Stimulated activated CD8-positive, alpha-beta memory T cell treated with anti-CD3 and anti-CD28 coated beads, Interleukin-7, amount 100 ng/mL, for 48 hours (primary cell): ENCODE measurements at places on chromosomes 16 and 17.
A peak's percentile ranks its signal among the peaks of the same experiment; 100 is the strongest.

DNA sequence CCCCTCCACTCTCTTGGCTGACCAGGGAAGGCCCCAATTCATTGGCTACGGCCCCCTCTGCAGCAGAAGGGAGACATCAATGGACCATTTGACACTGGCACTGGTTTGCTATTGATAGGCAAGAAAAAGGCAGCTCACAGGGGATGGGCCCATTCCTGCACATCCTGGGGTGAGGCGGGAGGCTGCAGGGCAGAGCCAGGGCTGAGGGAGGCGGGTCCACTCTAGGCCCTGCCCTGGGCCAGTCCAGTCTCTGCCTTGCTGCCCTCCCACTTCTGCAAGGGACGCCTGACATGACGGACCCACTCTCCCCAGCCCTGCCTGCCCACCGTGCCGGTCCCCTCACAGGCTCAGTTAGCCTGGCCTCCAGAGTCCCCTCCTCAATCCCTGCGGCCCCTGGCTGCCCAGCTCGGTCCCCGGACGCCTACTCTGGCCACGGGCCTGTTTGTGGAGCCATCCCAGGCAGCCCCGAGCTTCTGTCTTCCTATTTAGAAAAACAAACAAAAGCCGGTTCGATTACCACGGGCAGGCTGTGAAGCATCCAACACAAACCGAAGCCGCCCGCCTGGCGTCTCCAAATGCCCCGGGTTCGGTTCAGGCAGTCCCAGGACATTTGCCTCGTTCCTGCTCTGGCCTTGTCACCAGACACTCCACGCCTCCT is 160.7 kb downstream of the IRX5 start:
- no peak for DNase-seq

DNA sequence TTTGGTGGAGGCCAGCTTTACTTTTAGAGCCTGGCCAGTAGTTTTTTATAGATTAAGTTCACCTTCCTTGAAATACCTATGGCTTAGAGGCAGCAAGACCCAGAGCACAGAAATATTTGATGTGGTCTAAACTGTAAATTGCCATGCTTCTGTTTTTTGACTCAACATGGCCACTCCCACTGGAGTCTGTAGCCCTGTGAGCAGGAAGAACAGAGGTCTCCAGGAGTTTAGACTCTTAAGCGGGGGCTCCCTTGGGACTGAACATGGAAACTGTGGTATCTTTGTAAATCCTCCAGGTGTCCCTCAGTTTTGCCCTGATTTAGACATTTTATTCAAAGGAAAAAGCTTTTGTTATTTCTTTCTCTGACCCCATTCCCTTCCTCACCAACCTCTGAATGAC is 145.6 kb downstream of the FTO start:
- no peak for DNase-seq

DNA sequence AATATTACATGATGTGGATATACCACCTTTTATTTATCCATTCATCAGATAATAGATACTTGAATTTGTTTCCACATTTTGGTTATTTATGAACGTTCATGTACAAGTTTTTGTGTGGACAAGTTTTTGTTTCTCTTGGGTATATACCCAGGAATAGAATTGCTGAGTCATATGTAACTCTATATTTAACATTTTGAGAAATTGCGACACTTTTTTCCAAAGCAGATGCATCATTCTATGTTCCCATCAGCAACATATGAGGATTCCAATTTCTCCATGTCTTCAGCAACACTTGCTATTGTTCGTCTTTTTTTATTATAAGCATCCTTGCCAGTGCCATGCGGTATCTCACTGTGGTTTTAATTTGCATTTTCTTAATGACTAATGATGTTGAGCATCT is 93.9 kb downstream of the GSG1L start:
- DNase-seq, result no peak

GRCh38 chr16:27364493-27365141 is 37.4 kb upstream of the IL21R start:
- DNase-seq, result no peak

DNA sequence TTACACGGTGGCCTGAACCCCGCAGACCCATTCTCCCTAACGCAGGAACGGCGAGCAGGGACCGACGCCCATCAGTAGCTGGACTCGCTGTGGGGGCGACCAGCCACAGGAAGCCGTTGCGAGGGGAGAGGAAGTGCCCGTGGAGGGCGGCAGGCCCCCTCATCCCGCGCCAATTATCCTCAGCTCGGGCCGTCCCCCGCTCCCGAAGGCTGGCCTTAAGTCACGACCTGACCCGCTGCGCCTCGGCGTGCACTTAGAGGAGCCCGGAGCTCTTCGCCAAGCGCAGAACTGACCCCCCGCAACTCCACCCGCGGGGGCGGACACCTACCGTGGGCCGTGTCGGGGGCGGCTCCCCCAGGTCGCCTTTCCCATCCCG is 401 bp downstream of the ARL16 start:
- no peak for DNase-seq

- no peak for DNase-seq
These were observed 7.8 kb upstream of the CCL15 start for GRCh38 chr17:36008998-36009665.

DNA sequence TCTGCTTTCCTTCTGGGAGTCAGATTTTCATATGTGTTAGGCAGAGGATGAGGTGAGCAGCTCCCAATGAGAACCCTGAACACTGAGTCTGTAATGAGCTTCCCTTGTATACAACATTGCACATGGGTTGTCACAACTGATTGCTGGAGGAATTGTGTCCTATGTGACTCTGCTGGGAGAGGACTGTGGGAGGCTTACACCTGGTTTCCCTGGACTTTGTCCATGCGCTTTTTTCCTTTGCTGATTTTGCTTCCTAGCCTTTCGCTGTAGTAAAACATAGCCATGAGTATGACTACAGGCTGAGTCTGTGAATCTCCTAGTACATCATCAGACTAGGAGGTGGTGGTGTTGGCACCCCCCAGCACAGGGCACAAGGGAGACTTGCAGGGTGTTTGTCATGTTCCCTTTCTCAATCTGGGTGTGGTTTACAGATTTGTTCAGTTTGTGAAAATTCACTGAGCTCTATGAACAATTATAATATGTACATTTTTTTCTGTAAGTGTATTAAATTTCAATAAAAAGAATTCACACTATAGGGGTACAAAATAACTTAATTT is 1.7 kb upstream of the PLK1 start:
- no peak for DNase-seq

DNA sequence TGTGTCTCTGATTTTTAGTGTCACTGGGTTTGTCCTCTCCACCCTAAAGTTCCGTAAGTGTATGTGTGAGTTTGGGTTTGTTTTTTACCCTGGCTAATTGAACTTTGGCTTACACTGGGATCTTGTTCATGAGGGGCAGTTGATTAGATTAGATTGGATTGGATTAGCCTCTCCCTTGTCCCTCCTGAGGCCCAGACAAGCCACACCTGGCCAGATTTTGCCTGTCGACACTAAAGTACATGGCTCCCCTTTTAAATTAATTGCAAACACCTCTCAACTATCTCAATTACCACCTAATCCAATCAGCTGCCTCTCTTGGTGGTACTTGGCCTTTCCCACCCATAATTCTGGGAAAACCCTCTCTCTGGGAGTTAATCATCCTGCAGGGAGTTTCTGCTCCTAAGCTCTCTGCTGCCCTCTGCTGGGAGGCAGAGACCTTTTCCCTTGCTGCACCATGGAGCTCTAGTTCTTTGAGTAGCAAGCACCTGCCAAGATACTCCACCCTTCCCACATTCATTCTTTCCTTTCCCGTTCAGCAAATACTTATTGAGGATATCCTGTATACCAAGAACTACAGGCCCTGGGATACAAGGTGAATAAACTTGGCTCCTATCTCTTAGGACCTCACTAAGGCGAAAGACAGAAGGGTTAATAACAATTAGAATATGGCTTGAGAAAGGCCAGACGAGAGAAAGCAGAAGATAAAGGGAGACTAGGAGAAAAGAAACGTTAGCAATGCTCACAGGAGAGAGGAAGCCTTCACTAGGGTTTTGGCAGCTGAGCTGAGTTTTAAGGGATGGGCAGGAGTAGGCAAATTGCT is 60.0 kb upstream of the MPHOSPH6 start:
- peak; percentile 9 for DNase-seq

DNA sequence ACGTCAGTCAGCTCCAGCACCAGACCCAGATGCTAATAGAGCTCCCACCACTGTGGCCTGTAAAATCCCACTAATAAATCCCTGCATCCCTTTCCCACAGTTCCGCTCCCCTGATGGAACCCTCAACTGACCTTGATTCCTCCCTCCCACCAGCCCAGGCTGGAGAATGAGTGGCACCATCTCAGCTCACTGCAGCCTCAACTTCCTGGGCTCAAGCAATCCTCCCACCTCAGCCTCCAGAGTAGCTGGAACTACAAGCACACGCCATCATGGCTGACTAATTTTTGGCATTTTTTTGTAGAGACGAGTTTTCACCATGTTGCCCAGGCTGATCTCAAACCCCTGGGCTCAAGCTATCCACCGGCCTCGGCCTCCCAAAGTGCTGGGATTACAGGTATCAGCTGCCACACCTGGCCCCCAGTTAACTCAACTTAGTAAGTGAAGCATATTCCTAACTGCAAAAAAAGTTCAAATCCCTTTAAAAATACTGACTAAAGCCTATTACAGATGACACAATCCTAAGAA is 15.6 kb downstream of the USP7 start:
- no peak for DNase-seq

GRCh38 chr16:3577302-3577752 is at the start of gene NLRC3:
TSS of gene NLRC3 (minus strand) at chr16:3577403. CDS start at chr16:3565036, 12,367 bp downstream.
- DNase-seq, result peak; percentile 40

DNA sequence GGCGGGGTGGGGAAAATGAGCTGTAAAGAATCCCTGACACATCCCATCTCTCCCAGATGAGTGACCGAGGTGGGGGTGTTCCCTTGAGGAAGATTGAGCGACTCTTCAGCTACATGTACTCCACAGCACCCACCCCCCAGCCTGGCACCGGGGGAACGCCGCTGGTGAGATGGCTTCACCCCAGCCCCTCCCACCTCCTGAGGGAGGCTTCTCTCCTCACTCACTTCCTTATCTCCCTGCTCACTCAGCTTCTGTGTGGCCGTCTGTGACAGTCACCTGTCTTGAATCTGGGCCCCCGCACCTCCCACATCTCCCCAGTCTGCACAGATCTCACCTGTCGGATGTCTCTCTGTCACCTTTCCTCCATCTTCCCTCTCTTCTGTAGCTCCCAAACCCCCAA is 13.4 kb downstream of the PDK2 start:
- DNase-seq, result no peak

DNA sequence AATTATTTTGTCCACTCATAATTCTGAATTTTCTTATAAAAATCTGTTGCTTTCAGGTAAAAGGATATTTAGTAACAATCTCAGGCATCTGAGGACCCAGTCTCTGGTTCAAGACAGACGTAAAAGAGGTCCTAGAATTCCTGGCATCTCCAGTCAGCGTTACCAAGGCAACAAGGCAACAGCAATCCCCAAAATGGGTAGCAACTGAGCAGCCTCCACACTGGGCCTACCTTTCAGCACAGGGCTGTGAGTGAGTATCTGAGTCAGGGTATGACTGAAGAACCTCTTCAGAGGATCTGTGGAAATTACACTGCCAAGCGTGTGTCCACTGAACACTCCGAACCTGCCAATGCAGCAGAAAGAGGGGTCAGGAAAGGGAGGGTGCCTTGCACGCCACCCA is 20.8 kb downstream of the FANCA start:
- no peak for DNase-seq

DNA sequence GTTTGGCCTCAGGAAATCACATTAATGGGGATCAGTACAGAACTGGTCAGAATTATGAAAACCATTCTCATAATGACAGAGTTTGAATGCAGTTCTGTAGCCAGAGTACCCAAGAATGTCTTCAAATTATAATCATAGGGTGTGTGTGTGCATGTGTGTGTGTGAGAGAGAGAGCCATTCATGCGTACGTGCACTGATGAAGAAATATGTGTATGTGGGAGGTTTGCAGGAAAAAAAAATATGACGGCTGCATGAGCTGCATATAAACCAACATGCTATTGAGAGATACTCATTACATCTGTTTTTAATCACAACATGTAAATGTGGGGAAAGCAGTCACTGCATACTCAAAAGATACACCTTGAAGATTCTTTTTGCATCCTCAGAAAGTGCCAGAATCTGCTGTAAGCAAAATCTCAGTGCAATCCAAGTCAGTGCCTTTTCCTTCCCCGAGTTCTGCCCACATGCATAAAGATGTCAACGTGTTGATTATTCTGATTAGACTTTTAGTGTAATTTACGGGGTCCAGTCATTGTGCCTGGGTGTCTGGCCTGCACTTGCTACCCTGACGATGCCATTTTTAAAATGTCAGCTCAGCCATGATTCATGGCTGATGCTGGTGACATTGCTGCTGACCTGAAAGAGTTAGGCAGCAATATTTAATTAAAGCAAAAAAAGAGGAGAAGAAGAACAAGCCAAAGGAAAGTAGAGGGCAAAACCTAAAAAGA is 378.7 kb upstream of the ZFHX3 start:
- no peak for DNase-seq

DNA sequence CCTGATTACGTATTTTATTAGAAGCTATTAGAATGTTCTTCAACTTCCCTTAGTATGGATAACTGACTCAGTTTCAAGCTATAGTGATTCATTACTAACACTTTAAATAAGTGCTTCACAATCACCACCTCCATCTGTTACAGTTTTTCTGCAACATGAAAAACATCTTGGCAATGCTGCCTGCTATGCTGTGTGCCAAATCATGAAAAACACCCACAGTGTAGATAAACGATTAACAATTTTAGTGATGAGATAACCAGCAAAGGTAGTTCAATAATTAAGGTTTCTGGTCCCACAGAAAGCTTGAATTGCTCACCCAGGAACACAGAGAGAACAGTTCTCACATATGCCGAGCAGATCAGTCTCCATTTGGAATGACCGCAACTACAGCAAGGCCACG is 51.4 kb upstream of the SLC25A19 start:
- DNase-seq, result no peak

GRCh38 chr17:49880291-49881053 is 32.6 kb upstream of the TAC4 start:
- peak; percentile 48 for DNase-seq

DNA sequence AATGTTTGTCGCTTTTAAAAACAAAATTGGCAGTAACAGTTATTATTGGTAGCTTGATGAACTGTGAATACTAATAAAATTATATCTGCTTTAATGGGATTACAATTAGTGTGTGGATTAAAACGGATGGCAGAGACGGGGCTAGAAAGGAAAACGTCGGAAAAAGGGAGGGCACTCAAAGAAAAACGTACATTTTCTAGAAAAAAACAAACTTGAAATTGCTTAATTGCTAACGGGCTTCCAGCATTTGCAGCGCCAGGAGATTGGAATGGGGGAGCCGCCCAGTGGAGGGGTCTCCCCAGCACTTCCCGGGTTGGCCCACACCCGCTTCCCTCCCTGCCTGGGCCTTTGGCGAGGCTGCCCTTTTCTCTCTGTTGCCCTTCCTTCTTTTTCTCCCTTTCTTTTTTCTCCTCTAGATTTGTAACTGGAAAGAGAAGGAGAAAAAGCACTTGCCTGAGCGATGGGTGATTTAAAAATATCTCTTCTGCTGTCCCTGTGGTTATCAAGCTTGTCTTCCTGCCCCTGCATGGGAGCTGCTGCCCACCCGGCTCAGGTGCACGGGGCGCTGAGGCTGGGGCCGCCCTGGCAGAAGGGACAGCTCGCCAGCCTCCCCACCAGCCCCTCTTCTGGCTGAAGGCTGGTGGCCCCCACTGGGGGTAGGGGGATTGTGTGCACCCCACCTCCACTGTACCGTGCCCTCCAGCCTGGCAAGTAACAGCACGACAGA is 5.9 kb downstream of the BAHCC1 start:
- DNase-seq, result no peak

GRCh38 chr17:46978489-46979146 is 435 bp downstream of the RPRML start:
- no peak for DNase-seq

- no peak for DNase-seq
These were observed 39.4 kb upstream of the VWA3A start for GRCh38 chr16:22052980-22053379.
